ENCODE measurements at places on chromosomes 2 and 18.

- DNase-seq = peak; percentile 76
Observed at GRCh38 chr2:9941196-9941995, 10.1 kb upstream of the GRHL1 start.

DNA sequence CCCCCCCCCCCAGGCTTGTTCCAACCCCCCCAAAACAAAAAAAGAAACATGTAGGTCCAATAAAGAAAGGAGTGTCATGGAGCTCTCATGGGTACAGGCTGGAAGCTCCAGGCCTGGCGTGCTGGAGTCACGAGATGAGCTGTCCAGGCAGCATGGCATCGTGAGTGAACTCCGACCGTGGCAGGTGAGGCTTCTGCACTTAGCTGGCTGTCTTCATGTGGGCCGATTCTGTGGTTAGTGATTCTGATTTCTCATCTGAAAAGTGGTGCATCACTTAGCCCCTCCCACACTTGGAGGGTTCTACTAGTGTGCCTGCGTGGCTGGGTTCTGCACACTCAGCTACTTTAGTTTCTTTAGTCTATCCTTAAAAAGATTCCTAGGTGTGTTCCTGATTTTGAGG, 126.4 kb upstream of the MGAT5 start:
- no peak for DNase-seq

DNA sequence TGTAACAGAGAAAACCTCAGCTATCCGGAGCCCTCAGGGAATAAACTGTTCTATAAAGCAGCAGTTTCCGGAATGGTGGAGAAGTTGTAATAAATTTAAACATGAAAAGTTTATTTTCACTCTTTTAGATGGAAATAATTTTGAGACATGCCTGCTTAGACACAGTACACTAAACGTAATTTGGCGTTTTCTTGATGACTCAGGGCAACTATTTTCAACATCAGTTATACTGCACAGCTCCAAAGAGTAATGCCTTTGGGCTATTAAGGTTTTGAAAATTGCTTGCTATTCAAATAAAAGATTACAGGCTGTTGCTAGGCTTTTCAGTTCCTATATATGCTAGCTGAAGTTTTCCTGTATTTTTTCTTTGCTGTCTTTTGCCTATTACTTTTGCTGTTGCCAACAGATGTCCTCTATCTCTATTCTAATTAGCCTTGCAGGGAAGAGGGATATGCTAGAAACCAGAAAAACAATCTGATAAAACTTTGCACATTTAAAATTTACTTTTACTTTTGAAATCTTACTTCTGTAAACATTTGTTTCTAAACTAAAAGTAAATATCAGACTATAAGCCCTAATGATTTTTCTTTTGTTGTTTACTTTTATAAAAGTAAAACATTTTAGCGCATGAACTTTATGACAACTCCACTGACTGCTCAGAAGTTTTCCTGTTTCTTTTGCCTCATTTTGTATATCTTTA, 113.4 kb upstream of the WDSUB1 start:
- peak; percentile 31 for DNase-seq

- no peak for DNase-seq
Observed at GRCh38 chr2:1492711-1493430, 79.6 kb downstream of the TPO start.

DNA sequence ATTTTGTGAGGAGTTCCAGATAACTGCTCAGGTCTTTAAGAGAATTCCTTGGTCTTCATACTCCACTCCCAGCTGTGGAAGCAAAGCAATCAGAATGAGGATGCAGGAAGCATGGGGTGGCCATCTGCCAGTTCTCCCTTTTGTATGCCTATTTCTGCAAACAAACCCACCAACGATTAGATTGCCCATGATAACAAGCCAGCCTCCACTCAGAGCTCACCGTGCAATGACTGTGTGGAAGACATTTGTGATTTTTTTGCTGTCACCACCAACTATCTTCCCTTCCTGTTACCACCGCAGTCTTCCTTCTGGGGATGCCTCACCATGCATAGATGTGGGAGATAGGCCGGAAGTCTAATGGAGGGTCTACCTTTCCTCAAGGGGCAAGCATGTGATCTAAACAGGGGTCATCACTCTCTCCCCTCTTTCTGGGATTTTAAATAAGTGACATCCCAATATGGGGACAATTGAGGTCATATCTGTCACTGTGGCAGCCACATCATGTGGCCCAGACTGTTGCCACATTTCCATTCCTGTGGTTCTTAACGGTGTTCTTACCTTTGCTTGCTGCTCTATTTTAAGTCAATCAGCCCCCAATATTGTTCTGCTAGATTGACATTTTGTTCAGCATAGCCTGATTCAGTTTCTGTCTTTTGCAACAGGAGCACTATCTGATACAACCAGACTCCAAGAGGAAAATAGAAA, 4.4 kb downstream of the AFF3 start:
- DNase-seq = no peak

DNA sequence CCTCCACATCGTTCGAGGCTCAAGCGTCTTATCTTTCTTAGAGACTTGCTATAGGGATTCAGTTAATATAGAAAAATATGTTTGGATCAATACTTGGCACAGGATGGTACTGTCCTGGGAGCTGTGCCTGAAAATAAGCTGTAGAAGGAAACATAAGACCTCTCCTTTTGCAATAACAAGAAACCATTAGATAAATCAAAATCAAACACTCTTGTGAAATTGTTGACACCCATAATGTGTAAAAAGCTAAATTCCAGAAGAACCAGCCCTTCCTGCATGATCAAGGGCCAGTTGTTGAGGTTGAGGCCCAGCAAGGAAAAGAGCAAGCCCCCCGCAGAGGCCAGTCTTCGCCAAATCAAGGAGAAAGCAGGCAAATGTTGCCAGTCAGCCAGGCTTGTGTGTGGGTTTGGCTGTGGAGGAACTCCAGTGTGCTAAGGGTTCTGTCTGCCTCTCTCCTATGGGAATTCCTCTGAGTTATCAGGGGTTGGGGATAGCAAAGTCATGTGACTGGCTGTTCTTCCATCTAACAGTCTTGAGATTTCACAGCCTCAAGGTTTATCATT, 185.7 kb downstream of the ACKR3 start:
- DNase-seq = no peak

DNA sequence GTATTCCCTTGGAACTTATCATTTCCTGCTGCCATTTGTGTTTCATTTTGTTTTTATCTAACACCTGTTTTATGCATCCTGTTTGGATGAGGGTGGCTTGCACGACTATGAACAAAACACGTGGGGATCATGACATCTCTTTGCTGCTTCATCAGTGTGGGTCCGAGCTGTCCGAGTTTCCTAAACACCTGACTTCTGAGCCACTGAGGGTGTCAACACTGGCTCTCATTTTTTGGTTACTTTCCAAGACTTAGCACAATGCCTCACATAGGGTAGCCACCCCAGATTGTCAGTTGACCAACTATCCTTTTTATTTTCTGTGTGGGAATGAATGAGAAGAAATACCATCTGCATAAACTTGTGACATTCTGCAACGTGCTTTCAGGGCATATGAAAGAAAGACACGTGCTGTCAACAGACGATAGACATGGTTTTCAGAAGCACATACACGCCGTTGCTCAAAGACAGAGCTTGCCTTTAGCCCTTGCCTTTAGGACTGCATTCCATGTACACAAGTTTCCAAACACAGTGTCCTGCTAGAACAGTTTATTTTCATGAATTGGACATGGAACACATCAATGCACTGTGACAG, 166.7 kb downstream of the MYT1L start:
- DNase-seq = no peak

Measured in foreskin keratinocyte (primary cell).